ENCODE measurements at places on chromosomes 16 and 17.

DNA sequence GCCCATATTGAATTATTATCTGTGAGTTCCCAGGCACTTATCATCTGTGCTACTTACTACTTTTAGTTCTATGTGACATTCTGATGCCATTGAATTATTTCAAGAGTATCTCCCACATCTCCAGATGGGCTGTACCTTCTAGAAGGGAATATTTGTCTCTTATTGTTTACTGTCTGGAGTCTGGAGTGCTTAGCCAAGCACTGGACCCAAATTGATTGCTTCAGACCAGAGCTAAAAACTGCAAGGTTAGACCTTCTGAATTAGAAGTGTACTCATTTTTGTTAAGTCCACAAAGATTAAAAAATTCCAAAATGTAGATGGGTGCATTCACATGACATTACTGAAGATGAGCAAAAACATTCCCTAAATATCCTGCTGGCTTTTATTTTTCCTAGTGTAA, 16.0 kb upstream of the KRT222 start:
- DNase-seq, result no peak

DNA sequence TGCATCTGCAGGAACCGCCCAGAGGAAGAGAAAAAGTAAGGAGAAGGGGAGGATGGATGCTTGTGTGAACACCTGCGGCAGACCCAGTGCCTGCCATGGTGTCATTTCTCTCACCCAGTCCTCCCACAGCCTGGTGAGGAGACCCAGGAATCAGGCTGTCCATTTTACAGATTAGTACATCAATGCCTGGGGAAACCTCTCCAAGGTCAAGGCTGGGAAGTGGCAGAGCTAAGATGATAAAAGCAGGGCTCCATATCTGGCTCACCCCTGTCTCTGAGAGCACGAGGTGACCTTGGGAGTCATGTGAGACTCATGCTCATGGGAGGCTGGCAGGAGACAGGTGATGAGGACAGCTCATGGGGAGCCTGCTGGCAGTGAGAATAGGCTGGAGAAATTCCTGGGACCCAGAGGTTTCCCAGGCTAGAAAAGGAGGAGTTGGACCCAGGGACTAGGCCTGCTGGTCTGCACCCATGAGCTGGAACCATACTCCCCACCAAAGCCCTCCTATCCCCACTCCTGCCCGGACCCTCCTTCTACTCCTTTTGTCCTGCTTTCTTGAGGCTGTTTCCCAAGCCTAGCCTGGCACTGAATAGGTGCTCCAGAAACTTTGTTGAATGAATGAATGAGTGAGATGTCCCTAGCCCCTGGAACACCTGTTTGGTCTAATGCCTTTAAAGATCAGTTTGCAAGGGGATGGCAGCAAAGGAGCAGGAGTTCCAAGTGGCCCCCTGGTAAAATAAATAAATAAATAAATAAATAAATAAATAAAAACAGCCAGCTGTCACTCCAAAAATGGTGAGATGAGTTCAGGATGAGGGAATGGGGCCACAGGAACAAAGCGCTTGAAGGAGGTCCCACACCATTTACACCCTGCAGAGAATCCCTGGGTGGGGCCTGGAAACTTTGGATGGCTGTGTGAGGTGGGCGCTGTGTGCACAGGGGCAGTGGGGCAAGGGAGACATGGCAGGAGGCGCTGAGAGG, 1.6 kb downstream of the ZNF629 start:
- no peak for DNase-seq

DNA sequence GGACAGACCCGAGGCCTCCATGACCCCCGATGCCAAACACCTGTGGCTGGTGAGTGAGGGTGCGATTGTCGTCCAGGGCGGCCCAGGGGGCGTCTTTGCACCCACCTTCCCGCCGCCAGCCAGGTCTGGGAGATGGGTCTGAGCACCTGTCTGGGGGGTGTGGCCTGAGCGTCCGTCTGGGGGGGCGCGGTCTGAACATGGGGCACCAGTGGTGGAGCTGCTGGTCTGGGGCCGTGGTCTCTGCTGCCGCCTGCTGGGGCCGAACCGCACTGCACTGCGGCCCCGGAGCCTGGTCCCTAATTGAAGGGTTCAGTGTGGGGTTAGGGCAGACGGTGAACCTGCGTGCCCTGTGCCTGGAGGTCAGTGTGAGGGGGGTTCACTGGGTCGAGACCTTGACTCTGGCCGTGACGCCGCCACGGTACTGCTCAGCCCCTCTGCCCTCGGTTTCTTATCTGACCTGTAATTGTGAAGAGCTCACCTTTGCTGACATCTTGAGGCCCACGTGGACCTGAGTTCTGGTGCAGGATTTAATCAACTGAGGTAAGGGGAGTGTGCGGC, 12.6 kb upstream of the TCF25 start:
- DNase-seq, result peak; percentile 53

- no peak for DNase-seq
Measured at GRCh38 chr17:46821482-46822387, 3.2 kb upstream of the WNT3 start.

DNA sequence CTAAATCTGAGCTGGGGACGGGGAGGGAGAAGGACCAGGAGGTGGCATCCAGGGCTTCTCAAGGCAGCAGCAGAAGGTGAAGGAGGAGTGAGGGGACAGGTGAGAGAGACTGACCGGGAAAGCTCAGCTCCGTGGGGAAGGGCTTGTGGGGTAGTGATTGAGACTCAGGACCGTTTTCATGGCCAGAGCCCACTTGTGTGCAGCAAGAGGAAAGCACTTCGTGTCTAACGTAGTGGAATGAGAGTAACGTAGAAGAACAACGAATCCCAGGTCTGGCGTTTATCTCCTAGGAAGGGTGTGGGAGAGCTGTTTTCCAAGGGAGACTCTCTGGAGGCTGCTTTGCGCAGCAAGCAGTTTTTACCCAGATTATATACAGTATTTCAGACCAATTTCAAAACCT, 1.3 kb upstream of the CDH3 start:
- no peak for DNase-seq

- DNase-seq, result no peak
Measured at GRCh38 chr16:56657555-56658326, at the start of gene MT1F. TSS of gene MT1F (plus strand) at chr16:56657959. CDS start at chr16:56658059, 100 bp downstream.

DNA sequence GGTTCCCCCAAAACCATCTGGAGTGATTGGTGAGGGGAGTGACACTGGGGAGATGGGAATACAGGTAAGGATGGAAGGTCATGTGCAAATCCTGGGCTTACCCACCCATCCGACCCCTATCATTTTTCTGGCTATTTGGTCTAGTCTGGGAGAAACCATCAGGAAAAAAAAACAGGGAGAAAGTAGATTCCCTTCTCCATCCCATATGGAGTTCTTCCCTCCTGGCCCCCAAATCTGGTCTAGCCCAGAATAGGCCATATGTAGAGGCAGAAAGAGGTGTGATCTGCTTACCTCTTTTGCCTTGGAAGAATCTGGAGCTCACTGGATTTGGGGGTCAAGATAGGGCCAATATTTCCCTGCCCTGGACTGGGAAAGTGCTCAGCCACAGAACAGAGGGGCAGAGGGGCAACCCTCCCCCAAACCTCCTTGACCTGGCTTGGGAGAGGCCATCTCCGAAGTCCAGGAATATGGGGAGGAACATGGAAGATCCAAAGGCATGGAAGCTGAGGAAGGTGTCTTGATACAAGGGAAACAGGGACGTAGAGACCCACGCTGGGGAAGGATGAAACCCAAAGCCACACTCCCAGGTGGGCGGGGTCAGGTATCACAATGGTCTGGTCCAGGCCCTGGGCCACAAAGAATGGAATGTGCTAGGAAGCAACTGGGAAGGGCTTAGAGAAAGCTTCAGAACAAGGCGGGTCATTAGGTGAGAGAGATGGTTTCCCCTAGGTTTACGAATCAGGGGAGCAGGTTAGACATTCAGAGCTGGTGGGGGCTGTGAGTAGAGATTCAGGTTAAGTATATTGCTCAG, 16.2 kb downstream of the CHRNB1 start:
- DNase-seq, result no peak

DNA sequence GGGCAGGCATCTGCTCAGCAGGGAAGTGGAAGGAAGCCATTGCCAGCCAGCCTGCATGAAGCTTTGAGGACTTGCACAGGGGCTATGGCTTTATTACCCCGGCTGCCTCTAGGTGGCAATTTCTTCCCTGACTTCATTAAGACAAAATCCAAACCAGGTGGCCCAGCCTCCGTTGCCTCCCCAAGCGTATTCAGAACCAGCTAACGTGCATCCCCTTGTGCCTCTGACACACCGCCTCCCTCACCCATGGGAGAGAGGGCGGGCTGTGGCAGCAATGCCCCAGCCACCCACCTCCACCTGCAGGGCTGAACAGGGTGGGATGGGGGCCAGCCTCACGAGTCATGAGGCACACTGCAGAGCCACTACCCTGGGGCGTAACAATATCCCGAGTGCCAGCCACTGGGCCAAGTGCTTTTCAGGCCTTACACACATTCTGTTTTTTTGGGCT, 6.8 kb downstream of the KIFC3 start:
- DNase-seq, result no peak

DNA sequence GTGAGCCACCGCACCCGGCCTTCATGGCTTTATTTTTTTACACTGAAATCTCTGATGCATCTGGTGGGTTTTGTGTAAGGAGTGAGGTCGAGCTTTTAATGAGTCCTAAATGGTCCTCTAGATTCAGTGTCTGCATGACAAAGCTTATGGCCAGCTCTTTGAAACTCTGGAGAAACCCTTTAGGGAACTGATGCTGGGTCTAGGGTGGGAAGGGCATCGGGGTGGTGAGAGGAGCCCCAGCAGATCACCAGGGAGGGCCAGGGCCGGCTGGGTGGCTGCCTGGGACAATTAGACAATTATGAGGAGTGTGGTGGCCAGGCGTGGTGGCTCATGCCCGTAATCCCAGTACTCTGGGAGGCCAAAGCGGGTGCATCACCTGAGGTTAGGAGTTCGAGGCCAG, 93.9 kb downstream of the SEC14L1 start:
- DNase-seq, result no peak

All from dorsolateral prefrontal cortex (tissue), 122 donors.